ENCODE measurements at places on chromosomes 4 and X.

DNA sequence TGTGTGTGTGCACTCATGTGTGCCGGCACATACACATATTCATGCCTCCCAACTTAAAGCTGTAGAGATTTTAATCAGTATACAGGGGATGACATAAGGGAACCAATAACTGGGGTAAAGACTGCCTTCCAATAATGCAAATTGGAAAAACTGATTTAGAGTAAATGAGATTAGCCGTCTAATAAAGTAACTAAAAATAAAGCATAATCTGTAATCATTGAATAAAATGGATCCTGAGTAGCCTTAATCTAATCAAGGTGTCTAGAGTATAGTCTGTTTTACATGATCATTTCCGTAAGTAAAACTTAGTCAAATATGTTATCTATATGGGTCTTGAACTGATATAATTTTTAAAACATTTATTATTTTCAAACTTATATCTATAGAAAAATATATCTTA lies 925.8 kb downstream of the FSTL5 start:
- no peak for DNase-seq

DNA sequence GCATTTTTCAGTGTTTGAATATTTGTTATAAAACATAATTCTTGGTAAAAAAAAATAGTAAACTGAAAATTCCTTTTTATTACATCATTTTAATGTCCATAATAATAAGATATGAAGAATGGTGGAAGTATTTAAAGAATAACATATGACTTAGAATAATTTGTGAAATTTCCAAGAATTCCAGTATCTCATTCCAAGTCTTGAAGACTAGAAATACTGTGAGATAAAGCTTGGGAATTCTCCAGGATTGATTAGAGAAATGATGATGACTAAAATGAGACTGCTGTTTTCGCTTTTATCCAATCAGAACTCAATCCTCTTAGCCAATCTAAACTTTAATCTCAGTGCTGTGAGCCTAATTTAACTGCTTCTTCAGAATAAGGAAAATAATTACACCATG lies 184.2 kb upstream of the HCCS start:
- no peak for DNase-seq

- peak; percentile 42 for DNase-seq
These were observed 6.5 kb downstream of the CRLF2 start for GRCh38 chrX:1205681-1206611.

- no peak for DNase-seq
These were observed 10.0 kb upstream of the PLK4 start for GRCh38 chr4:127870688-127871087.

DNA sequence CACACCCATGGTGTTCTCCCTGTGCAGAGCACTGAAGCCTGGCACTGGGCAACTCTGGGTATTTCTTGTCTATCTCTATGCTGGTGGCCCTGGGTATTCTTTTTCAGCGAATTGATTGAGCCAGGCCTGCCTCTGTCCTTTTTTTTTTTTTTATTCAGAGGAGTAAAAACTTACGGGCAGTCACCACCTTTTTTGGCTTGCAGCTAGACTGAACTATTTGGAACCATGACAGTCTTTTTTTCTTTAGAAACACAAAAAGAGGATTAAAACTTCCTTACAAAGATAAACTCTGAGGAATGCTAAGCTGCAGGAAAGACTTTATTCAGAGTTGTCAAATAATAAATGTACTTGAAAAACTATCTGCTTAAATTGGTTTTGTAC lies 119.2 kb upstream of the STIM2 start:
- DNase-seq = peak; percentile 79

DNA sequence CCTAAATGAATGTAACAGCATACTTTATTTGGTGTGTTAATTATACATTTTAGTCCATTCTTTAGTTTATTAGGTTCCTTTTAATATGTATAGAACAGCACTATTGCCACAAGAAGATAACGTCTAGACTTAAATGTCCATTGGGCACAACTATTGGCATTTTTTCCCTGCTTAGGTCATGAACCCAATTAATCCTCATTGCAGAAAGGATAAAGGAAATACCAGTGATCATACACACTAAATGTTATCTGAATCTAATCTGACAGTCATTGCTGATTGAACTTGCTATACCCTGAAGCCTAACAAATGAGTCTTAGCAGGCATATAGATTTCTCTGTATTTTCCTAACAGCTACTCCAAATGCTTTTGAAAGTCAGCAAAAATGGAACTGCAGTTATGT lies 2250.0 kb upstream of the AGA start:
- peak; percentile 88 for DNase-seq

GRCh38 chr4:177692907-177693306 lies 250.7 kb upstream of the AGA start:
- DNase-seq = no peak

DNA sequence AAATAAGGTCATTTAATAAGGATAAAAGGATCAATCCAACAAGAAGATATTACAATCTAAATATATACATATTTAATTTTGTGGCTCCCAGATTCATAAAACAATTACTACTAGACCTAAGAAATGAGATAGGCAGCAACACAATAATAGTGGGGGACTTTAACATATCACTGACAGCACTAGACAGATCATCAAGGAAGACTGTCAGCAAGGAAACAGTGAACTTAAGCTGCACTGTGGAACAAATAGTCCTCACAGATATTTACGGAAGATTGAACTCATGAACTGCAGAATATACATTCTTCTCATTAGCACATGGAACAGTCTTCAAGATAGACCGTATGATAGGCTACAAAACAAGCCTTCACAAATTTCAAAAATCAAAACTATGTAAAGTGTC lies 56.1 kb upstream of the NAP1L2 start:
- DNase-seq = no peak

DNA sequence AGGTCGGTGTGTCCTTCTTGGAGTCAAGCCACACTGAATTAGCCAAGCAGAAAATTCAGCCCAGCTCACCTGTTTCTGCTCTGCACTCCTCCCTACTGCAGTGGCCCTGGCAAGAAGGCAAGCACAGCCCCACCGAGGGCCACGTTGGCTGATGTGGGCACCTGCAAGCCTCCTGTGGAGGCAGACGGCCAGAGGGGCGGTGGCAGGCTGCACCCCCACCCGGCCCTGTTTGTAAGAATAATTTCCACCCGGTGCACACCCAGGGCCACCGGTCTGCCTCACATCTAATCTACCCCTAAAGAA lies 18.8 kb downstream of the PPP2R2C start:
- DNase-seq = no peak

- no peak for DNase-seq
These were observed 93.7 kb downstream of the SHOX start for GRCh38 chrX:724256-724655.

DNA sequence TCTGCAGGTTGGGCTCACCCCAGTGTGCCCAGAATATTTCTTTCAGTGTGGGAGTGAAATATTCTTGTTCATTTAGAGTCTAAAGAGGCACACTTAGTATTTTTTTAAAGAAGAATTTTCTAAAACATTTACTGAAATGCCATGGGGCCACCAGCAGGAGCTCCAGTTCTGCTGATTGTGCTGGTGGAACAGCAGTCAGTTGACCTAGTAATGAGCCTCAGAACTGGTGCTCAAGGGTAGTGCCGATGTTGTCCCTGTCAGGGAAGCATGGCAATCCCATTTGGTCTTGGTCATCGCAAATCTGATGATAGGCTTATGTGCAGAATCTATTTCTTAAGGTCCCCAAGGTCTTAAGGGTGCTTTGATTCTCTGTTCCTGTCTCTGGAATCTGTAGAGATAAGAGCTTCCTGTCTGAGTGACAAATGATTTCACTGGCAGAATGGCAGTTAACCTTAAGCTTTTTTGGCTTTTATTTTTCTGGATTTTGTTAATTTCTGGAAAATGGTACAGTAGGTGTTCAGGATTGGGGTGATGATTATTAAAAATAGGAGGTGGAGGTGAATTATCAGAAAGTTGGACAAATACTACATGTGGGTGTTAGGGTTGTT lies 31.3 kb downstream of the JADE1 start:
- no peak for DNase-seq

DNA sequence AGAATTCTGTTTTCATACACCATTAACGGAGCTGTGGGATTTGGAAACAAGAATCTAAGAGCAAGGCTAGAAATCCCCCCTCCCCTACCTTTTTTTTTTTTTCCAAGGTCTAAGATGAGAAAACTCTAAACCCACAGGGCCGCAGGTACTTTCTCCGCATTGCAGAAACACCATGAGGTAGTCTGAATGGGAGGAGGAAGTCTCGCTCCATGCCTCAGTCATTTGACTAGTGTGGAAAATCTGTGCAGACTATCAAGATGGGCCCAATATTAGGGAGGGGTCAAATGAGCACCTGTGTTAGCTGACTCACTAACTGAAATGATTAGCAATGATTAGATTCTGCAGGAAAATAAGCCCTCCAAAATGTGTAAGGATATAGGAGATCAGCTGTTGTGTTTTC lies 40.9 kb upstream of the MAP3K15 start:
- DNase-seq = no peak

DNA sequence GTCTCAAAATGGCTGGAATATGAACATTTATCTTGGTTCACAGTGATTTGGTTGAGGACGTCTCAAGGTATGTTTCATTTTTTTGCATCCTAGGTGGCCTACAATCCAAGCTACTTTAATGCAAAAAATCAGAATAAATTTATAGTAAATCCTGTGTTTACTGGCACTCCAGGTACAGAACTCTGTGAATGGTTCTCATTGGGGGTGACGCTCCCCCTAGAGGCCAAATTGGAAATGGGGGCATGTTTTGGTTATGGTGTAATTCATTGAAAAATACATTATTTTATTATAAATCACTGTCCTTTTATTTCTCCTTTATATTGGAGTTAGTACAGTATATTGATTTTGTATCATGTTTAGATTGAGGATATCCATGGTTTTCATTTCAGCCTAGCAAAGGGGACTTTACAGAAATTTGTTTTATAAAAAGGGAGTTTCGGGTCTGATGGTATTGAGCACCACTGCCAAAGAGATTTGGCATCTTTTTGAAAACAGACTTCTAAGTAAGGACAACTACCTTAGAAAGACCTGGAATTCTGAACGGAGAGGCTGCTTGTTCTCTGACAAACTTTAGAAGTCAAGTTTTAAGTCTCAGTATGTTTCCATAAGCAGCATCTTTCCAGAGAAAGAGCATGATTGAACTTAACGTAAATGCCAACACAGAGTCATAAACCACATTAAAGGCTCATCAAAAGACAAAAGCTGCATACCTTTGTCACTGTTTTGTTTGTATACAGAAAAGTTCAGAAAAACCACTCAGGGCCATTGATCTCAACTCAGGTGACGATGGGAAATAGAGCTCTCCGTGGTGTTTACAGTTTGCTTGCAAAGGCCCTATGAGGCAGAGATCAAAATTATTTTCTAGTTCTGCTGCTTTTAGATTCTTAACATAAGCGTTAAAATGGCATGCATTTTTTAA lies 19.4 kb downstream of the MTM1 start:
- no peak for DNase-seq

DNA sequence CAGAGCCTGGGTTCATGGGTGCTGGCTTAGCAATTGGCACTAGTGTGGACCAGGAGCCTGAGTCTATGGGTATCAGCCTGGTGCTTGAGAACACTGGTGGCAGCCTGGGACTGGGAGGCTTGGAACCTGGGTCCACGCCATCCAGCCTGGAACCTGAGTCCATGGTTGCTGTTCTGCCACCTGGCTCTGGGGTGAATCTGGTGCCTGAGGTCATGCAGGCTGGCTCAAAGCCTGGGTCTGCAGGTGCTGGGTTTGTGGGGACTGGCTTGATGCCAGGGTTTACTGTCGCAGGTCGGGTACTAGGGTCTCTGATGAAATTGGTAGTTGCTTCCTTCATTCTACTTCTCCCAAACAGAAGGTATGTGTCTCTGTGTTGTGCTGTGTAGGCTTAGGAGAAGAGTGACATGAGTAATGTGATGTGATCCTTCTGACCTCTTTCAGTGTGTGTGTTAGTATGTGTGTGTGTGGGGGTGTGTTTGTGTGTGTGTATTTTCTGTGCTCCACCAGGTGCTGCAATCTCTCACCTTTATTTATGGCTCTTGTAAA lies 517.0 kb upstream of the EPHA5 start:
- no peak for DNase-seq
